HAP-1 (cell line): ENCODE measurements at places on chromosomes 3 and 15.
A peak's percentile ranks its signal among the peaks of the same experiment; 100 is the strongest.

DNA sequence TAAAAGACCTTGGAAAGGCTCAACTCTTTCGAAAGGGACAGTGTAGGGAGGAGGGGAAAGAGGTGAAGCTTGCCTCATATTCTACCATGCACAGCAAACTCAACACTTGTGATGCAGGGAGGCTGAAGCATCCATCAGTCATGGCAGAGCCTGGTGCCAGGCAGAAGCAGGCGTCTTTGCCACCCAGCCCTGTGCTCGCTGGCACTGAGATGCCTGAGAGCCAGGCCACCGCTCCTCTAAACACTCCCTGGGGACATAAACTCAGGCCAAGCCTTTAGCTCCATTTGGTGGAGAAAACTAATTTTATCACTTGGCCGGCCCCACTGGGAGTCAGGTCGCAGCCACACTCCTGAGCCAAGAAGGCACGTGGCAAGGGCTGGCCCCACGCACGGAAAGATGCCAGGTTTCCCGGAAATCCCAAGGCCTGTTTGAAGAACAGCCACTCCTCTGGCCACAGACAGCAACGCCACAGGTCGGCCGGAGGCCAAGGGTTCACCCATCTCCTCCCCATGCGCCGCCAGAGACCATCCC lies 30.7 kb downstream of the XXYLT1 start:
- no peak for DNase-seq

DNA sequence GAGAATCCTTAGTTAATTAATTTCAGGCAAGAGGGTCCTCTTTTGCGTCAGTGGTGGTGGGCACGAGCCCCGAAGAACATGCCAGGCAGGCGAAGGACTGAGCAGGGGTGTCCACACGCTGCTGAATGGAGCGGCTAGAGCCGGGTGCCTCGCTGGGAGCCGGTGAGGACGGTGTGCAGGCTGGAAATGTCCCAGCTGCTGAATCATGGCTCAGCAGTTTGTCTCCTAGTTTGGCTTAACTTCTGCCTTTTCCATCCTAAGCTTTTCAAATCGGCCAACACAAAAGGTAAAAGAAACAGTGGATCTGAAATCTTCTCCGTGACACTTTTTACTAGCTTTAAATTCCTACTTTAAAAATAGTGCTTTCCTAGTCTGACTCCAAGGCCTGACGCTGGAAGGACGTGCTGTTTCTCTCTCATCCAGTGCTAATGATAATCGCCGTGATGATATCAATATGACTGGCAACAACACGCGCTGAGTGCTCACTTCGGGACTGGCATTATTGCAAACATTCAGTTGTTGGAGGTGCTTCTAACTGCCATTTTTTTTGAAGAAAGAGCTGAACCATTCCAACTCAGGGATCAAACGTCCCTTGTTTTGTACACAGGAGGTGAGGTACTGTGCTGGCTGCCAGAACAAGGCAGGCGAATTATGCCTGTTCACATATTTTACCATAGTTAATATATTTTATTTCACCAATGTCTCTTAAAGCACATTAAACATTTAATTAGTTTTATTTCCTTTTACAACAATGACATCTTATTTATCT lies 19.8 kb downstream of the PCSK6 start:
- DNase-seq, result no peak

- DNase-seq, result no peak
Observed at GRCh38 chr3:28101705-28102104, 139.7 kb upstream of the CMC1 start.

DNA sequence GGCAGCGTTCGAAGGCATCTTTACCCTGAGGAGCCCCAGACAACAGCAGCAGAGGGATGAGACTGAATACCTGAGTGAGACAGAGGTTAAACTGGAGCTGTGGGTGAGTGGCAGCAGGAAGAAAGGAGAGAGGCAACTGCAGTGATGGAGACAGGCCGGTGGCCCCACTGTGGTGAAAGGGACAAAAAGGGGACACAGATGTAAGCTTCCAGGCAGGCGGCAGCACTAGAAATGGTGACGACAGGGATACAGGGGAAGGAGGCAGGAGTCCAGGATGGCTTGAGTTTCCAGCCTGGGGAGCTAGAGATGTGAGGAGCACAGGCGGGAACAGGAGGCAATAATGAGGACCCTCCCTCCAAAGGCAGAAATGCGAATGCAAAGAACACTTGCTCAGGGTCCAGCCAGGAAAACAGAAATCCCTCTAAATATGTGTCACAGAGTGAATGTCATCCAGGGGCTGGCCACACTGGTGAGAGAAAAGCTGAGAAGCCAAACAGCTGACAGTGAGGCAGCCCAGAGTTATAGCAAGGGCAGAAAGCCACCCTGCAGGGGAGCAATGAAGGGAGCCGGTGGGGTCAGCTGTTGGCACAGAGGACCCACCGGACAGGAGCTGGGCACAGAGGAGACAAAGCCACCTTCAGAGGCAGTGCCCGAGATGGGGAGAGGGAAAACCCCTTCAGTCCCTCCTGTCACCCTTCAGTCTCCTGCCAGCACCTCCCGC lies 70.1 kb downstream of the TBC1D2B start:
- no peak for DNase-seq

DNA sequence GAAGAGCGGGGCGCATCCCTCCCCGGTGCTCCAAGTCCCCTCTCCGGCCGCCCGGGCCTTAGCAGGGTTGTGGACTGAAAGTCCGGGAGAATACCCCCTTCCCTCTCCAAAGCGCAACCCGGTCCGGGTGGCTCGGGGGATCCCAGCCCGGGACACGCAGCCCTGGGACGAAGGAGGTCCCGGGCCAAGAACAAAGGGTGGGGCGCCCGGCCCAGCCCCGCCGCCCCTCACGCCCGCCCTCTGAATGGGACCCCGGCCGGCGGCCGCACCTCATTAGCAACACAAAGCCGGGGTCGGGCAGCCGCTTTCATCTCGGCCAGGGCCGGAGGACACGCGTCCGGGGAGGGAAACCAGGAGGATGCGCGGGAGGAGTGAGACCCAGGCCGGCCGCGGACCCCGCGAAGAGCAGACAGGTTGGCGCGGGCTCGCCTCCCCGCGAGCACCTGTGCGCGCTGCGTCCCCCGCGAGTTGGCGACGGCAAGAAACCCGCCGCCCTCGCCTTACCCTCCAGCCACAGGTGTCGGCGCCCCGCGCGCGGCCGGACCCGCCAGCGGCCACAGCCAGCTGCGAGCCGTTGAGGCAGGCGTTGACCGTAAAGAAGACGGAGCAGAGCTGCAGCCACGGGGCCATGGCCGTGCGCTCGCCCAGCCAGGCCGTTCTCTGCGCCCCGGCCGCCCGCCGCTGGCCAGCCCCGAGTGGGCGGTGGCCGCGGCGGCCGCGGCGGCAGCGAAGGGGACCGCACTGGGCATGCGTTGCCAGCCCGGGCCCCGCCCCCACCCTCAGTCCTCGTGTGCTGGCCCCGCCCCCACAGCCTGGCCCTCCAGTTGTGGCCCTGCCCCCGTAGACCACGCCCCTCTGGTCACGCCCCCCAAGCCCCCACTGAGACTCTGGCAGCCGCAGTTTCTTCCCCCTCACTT lies at the start of gene IL17RD:
IL17RD (minus strand) TSS at position 697 of the 917 bp plus-strand sequence; CDS start at position 630, 67 bp downstream.
- DNase-seq, result peak; percentile 92

- DNase-seq, result no peak
Observed at GRCh38 chr15:31474059-31474868, 147.6 kb downstream of the KLF13 start.

DNA sequence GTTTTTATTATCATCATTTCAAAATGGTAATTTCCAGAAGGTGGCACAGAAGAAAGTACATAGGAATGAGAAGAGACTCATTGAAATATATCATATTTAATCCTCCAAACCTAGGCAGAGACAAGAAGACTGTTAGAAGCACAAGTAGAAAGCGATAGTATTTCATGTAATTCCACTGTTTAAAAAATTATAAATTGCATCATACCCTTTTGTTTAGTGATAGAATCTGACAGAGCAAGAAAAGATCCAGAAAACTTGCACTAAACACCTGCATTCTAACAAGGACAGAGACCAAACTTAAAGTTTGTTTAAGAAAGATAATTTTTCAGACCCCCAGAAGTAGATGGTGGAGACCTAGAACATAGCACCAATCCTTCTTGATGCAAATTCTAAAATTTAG lies 56.9 kb upstream of the CD96 start:
- DNase-seq, result no peak
